A549 treated with AZD2906 at 1 μM for 4 hours (cell line): ENCODE measurements at places on chromosomes 4 and X. TPM values are rescaled to one million over a fixed set of nuclear protein-coding genes. Genes with fewer than 3 reads are reported as not detected.

The SPACA5 gene
- not detected in 5 replicates for total RNA-seq

The P2RY10 gene
- not detected in 5 replicates for total RNA-seq

The CCDC160 gene
- total RNA-seq: not detected in 5 replicates

The CCDC149 gene
- total RNA-seq: 1.4 to 1.8 TPM (median 1.5 TPM) in 5 replicates

The RASSF6 gene
- total RNA-seq: 0.66 to 0.88 TPM (median 0.76 TPM) in 5 replicates

The PDLIM3 gene
- total RNA-seq: 0.10 to 0.26 TPM (median 0.16 TPM) in 5 replicates
